Tibial nerve (tissue), 4 donors: ENCODE measurements at places on chromosomes 11 and 22. TPM values are rescaled to one million over a fixed set of nuclear protein-coding genes. Genes with fewer than 3 reads are reported as not detected.

Gene FGF19
- not detected for total RNA-seq

Gene MMP11
- 7.3 TPM for total RNA-seq

Gene DDIAS
- total RNA-seq: 0.22 TPM

Gene PARVB
- 42.1 TPM for total RNA-seq

Gene GP1BB
- 5.9 TPM for total RNA-seq

Gene RAB38
- total RNA-seq: 0.84 TPM

Gene CFAP300
- 21.8 TPM for total RNA-seq

Gene OPCML
- total RNA-seq: 2.6 TPM

Gene GGT1
- total RNA-seq: 15.3 TPM

Gene RAG2
- not detected for total RNA-seq

Gene OR2AG2
- 0.22 TPM for total RNA-seq

Gene CDC42EP2
- total RNA-seq: 10.4 TPM

Gene TSPAN32
- total RNA-seq: 1.8 TPM

Gene IL18
- 15.3 TPM for total RNA-seq

Gene ANO1
- 6.3 TPM for total RNA-seq

Gene JAML
- total RNA-seq: 4.4 TPM

Gene MOV10L1
- total RNA-seq: 2.5 TPM

Gene EED
- total RNA-seq: 13.3 TPM

Gene PIK3IP1
- total RNA-seq: 106 TPM

Gene DSCAML1
- total RNA-seq: 1.1 TPM

Gene FOLR2
- 37.4 TPM for total RNA-seq

Gene ACR
- total RNA-seq: not detected

Gene OR8A1
- not detected for total RNA-seq

Gene PTPN5
- 18.8 TPM for total RNA-seq

Gene MYOD1
- total RNA-seq: not detected

Gene ACAT1
- 127 TPM for total RNA-seq

Gene TMPRSS13
- 1.7 TPM for total RNA-seq

Gene HPX
- 2.4 TPM for total RNA-seq
